ENCODE measurements at places on chromosomes 2 and 18.

DNA sequence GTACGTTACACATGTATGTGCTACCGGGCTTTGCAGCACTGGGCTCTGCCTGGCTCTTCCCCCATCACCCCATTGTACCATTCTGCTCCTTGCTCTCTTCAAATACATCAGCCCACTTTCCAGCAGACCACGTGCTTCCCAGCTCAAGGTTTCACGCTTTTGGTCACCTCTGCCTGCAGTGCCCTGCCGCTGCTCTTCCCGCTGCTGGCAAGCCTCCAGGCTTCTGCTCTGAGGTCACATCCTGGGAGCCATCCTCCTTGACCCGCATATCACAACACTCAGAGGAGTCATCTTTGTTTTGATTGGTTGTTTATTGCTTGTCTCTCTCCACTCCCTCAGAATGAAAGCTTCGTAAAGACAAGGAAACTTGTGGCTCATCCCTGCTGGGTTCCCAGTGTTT, 34.1 kb downstream of the KIF5C start:
- no peak for DNase-seq

GRCh38 chr2:110804915-110805314, 72.5 kb downstream of the ACOXL start:
- DNase-seq: no peak

DNA sequence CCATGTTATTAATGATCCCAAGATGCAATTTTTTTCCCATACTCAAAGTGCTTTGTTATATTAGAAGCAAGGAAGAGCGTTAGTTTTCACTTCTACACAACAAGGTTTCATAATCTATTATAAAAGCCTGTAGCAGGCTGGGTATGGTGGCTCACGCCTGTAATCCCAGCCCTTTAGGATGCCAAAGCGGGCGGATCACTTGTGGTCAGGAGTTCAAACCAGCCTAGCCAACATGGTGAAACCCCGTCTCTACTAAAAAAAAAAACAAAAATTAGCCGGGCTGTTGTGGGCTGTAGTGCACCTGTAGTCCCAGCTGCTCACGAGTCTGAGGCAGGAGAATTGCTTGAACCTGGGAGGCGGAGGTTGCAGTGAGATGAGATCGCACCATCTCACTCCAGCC, 19.0 kb upstream of the SERPINB2 start:
- DNase-seq: no peak

GRCh38 chr2:195414537-195415100, 242.4 kb upstream of the SLC39A10 start:
- no peak for DNase-seq

DNA sequence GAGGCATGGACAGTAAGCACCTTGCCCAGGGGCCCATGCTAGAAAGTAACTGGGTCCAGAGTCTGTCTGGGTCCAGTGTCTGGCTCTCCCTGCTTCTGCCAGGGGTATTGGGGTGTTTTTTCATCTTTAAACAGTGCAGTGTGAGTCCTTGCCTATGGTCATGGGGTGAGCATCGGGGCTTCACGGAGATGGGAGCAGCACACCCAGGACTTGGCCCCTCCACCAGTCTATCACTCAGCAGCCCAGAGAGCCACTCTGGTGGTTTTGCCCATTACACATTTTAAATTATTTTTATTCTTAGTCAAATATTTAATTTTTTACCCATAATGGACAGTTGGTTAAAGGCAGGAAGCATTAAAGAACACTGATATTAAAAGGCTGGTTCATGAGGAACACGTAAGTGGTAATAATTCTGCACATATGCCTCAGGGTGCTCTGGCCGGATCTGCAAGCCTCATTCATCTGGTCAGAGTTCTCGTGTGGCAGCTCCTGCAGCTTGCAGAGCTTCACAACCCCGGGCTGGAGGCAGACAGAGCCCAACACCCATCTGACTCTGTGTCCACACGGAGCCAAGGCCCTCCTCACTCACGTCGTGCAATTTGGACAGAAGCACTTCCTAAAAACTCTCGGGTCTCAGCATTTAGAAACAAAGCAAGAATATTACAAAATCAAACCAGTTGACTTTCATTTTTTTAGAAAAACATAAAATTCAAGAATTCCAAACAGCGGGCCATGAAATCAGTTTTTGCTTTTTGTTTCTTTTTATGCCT, 204.1 kb downstream of the CTIF start:
- DNase-seq: no peak

- DNase-seq: no peak
Measured at GRCh38 chr2:204885747-204886146, 340.5 kb downstream of the PARD3B start.

- no peak for DNase-seq
Measured at GRCh38 chr2:203683932-203684556, 22.4 kb upstream of the CD28 start.

DNA sequence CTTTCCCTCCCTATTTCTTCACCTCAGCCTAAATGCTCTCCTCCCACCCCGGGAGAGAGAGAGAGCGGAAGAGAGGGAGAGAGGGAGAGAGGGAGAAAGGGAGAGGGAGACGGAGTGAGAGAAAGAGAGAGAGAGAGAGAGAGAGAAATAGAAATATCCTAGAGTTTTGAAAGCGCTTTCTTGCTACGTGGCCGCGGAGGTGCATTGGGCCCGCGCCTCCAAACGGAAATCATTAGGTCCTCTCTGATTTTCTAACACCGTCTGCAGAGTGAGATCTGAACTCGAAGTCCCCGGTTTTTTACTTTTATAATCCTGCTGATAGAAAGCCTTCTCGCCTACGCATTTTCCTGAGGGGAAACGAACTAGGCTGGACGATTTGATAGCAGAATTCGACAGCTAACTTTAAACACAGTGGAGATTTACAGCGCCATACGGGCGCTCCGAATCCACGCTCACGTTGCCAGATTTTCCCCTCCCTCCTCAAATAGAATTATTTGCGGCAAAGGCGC, 903 bp upstream of the EVX2 start:
- no peak for DNase-seq

- no peak for DNase-seq
Measured at GRCh38 chr18:22726469-22726868, 206.7 kb upstream of the RBBP8 start.

GRCh38 chr2:220394433-220394832, 767.0 kb downstream of the SLC4A3 start:
- no peak for DNase-seq

Data from fibroblast of skin of left biceps (primary cell).